ENCODE measurements at places on chromosomes 4 and X.

- DNase-seq = no peak
Measured at GRCh38 chr4:168361365-168362024, 42.9 kb upstream of the DDX60 start.

DNA sequence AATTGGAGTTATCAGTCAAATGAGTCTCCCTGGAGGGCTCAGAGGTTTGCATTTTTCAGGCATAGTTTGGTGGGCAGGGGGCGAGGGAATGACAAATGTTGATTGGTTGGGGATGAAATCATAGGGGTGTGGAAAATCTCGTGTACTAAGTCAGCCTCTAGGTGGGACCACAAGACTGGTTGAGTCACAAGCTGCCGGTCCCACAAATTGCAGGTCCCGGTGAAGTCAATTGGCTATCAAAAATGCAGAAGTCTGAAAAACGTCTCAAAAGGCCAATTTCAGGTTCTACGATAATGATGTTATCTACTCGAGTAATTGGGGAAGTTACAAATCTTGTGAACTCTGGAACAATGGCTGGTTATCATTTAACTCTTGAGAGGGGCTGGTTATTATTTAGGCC, 98.8 kb upstream of the DHX15 start:
- no peak for DNase-seq

- no peak for DNase-seq
Measured at GRCh38 chr4:2073808-2074481, 14.8 kb downstream of the NAT8L start.

DNA sequence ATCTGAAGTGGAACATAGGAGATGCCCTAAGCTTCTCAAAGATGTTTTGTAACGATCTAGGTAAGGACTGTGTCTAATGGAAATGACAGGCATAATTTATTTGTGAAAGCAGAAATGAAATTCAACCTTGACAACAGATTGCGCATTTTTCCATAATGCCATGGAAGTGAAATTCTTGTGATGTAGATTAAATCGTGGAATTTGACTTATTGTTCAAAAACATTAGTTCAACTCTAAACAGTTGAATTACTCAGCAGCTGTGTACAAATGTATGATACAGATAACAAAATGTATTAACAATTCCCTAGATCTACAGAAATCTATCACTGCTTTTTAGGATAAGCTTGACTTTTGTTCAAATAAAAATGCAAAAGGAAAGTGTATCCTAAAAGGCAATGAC, 44.4 kb downstream of the VCX2 start:
- DNase-seq = no peak

DNA sequence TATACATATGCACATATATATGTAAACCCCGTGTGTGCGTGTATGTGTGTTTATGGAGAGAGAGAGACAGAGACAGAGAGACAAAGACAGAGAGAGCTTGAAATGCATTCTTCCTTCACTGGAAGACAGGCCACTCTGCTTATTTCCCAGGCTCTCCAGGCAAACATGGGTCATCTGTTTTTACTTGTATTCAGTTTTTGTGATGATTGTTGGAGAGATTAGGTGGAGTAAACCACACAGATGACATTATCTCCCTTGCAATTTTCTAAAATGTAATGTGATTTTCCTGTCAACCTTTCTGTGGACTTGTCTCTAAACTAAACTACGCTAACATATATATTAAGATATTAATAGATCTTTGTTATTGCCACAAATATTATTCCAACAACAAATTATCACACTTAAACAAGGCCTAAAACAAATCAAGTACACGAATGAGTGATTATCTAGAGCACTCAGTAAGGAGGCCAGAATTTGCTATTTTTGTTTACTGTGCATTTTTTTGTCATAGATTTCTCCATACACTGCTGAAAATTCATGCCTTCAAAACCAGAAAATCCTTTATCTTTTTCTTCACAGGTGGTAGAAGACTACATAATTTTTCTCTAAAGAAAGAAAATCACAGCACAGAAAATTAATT, 251.8 kb upstream of the SLIT2 start:
- DNase-seq = no peak

DNA sequence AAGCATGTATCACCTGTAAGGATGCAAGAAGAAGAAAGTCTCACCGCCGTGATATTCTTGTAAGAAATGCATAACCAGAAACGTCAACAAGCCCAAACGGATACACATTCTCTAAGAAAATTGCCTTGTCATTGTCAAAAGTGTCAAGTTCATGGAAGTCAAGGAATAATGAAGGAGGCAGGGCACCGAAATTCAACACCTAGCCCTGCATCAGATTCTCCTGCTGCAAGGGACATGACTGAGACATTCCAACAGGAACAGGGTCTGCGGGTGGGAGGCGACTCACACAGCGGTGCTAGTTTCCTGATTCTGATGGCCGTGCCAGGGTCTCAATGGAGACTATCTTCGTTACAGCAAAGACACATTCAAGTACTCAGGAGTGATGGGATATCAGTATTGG, 26.7 kb downstream of the IRF2 start:
- DNase-seq = no peak

DNA sequence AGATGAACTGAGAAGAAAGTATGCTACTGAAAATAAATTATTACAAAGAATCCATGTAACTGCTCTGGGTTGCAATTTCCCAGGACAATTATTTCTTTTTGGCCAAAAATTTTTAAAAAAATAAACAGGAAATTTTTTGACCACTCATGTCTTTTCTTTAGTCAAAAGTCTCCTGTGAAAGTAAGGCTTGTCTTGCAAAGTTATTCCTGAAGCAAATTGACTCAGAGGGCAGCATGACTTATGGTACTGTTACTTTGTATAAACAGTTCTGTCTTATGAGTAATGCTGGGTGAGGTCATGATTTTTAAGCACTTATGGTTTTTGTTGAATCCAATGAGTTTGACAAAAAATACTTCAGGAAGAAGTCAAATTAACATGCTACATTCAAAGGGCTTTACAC, 292.8 kb upstream of the ARSJ start:
- DNase-seq = no peak

DNA sequence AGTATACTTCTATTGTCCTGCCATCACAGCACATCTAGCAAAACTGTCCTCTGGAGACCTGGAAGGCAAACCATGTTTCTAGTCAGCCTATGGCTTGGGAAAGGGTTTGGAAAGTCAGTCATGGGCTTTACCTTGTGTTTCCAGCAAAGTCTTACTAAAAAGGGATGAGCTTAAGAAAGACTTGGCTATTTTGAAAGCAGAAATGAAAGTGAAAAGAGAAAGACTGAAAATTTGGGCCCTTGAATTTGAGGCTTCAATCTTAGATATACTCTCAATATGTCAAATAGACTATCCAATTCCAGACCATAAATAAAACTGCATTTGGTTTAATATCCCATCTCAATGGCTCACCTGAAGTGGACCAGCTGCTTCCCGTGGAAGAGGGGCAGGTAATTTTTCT, 127.9 kb downstream of the ZNF330 start:
- no peak for DNase-seq

Data from femur (tissue), 1 donor.